ENCODE measurements at places on chromosomes 7 and 10.

- no peak for DNase-seq
These were observed 812 bp upstream of the IDE start for GRCh38 chr10:92574548-92575261.

DNA sequence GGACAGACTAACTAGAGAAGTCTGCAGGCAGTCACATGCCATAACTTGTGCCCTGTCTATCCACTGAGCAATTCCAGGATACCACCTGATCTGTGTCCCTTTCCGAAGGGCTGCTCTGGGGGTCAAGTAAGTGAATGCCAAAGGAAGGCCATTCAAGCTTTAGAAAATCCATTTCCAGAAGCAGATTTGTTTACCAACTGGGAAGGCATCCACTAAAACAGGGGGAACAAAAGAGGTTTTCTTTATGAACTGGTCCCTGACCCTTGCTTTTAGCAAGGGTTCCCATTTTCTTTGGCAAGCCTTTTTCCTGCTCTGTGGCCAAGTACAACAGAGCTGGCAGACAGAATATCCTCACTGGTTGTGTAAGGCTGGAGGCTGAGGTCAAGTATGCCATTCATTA is 36.5 kb downstream of the ITPRID1 start:
- DNase-seq = no peak

- DNase-seq = no peak
These were observed 142.4 kb downstream of the ADCY1 start for GRCh38 chr7:45716380-45717203.

- no peak for DNase-seq
These were observed 50.9 kb downstream of the HBP1 start for GRCh38 chr7:107219563-107220244.

GRCh38 chr7:96320442-96320841 is 1.5 kb downstream of the SLC25A13 start:
- no peak for DNase-seq

DNA sequence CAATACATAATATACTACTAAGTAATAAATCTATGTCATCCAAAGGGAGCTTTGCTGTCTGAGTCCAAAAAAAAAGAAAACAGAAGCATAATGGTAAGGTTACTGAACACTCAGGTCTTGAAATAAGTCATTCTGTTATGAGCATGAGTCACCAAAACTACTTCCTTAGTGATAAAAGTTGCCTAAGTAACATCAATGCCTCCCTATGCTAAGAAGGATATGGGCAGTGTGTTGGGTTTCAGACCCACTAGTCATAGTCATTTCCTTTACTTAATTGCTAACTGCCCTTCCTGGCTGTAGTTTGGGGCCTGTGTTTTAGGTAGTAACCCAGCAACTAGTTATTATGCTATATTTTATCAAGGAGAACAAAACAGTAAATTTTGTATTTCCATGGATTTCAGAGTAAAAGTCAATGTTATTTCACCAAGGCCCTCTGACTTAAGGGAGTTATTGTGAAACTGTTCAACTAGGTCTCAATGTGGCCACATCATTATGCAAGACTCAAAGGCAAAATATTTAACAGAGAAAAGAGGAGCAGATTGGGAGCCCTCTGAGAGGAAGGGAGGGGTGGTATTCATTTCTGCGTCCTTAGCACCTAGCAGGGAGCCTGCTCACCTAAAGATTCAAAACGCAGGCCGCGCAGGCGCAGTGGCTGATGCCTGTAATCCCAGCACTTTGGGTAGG is 11.7 kb upstream of the VIM start:
- DNase-seq = peak; percentile 32

- DNase-seq = no peak
These were observed 64.3 kb downstream of the INSIG1 start for GRCh38 chr7:155361947-155362346.

GRCh38 chr7:44393238-44394111 is 68.1 kb upstream of the CAMK2B start:
- no peak for DNase-seq

DNA sequence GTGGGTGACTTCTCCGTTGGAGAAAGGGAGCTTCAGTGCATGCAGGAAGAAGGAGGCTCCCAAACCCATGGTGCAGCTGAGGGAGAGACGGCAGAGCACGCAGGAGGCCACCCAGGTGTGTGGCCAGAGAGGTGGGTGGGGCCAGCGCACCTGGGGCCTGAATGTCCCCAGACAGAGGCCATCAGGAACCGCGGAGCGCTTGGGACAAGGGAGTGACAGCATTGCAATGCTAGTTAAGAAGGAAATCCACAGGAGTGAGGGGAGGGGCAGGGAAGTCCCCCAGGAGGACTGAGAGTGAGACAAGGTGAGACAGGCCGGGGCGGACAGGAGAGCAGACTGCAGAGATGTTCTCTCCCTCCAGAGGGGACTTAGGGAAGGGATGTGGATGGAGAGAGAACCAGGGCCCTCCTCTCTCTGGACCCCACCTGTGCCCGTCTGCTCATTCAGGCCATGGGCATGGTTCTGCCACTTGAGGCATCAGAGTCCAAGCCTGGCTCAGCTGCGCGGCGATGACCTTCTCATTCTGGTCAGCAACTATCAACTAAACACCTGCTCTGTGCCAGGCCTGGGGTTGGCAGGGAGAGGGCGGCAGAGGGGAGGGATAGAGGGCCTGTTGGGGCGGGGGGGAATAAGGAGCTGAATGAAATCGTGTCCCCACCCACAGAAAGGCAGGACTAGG is 69.4 kb upstream of the COL13A1 start:
- no peak for DNase-seq

DNA sequence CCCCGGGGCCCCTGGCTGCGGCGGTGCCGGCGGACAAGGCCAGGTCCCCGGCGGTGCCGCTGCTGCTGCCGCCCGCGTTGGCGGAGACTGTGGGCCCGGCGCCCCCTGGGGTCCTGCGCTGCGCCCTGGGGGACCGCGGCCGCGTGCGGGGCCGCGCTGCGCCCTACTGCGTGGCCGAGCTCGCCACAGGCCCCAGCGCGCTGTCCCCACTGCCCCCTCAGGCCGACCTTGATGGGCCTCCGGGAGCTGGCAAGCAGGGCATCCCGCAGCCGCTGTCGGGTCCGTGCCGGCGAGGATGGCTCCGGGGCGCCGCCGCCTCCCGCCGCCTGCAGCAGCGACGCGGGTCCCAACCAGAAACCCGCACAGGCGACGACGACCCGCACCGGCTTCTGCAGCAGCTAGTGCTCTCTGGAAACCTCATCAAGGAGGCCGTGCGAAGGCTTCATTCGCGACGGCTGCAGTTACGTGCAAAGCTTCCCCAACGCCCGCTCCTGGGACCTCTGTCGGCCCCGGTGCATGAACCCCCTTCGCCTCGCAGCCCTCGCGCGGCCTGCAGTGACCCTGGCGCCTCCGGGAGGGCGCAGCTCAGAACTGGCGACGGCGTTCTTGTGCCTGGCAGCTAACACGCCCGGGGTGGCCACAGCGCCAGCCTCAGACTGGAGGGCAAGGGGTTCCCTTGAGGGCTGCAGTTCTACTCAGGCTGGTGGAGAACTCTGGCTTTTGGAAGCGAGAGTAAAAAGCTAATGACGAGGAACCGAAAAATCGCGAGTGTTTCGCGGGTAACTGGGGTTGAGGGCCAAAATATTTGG is 804 bp downstream of the FRAT1 start:
- DNase-seq = peak; percentile 72

- no peak for DNase-seq
These were observed 246.9 kb downstream of the NSUN6 start for GRCh38 chr10:18404530-18404929.

DNA sequence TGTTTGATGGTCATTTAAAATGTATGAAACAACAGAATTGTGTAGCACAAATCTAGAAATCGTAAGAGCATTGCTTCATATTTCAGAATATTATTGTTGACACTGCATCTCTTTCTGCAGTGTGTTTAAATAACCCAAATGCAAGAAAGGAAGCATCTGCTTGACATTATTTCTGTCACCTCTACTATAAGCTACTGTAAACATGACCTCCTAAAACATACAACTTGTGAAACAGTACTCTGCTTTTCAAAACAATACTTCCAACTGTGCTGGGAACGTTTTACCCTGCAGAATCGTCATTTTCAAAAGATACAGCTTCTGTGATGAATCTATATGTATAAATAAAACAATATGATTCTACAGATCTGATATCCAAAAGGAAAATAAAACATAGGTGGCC is 82.0 kb downstream of the RNF133 start:
- DNase-seq = no peak

GRCh38 chr10:121833387-121833786 is 94.4 kb downstream of the ATE1 start:
- DNase-seq = no peak

- DNase-seq = peak; percentile 80
These were observed 127.8 kb downstream of the CELF2 start for GRCh38 chr10:11145495-11145855.

- no peak for DNase-seq
These were observed 68.5 kb downstream of the MICU1 start for GRCh38 chr10:72557362-72557761.

DNA sequence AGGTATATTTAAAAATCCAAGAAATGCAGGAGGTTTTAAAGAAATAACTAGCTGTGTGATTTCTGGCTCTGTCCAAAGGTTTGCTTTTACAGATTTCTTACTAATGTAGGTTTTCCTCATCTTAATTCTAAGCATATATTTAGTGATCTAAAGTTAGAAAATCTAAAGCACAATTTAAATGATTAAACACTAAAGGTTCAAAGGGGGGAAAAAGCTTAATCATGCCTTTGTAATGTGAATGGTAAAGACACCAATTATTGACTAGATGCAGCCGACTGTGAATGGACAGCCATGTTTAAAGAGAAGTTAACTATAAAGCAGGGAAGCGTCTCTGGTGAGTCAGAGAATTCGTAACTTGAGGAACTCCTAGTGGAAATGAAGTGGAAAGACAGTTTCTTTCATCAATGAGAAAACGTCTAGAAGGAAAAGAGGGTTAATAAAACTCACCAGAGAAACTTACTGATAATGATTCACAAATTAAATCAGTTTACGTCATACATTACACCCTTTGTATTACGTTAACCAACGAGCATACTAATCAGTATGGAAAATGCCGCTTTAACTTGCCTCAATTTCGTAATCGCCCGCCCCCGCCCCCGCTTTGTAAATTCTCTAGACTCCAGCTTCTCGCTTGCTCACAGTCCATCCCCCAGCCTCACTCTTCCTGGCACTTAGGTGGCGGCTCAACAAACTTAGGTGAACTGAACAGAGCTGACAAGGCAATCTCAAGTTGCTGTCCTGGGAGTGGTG is 1.1 kb upstream of the HBP1 start:
- peak; percentile 74 for DNase-seq

GRCh38 chr10:103652599-103653281 is 159.2 kb downstream of the NEURL1 start:
- no peak for DNase-seq

GRCh38 chr10:51092402-51092801 is 18.1 kb downstream of the PRKG1 start:
- DNase-seq = no peak

- DNase-seq = no peak
These were observed 64.6 kb upstream of the CALN1 start for GRCh38 chr7:72476608-72477305.

DNA sequence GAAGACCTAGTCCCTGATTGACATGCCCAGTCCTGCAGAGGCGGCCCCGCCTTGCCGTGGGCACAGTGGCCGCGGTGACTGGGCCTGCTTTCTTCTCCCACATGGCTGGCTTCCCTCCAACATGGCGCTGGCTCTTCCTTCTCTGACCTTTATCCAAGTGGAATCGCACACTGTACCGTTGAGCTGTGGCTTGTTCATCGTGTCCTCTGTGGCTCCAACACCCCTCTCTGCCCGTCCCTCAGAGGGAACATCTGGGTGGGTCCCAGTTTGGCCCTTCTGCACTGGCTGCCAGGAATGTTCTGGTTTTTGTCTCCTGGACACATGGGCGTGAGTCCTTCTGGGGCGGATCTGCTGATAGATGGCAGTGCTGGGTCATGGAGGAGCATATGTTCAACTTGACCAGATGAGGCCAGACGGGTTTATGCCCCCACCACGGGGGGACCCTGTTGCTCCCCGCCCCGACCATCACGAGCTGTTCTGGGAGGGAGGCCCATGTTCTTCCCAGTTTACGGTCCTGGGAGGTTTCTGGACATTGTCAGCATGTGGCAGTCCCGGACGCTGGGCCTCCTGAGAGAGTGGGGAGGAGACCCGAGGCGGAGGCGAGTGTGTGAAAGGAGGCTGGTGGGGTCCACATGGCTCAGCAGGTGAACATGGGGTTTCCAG is 63.5 kb downstream of the LHPP start:
- no peak for DNase-seq

GRCh38 chr10:6399231-6399741 is 180.8 kb downstream of the PRKCQ start:
- no peak for DNase-seq
